ENCODE measurements at places on chromosomes 12 and 14. TPM values are rescaled to one million over a fixed set of nuclear protein-coding genes. Genes with fewer than 3 reads are reported as not detected.

Gene PIWIL1
- polyA plus RNA-seq = not detected

Gene TBX5
- polyA plus RNA-seq = not detected

Gene CCDC177
- 0.13 TPM for polyA plus RNA-seq

Gene INSM2
- polyA plus RNA-seq = 5.3 TPM
